Stimulated activated CD4-positive, alpha-beta T cell treated with anti-CD3 and anti-CD28 coated beads, Interleukin-15, amount 100 ng/mL, for 1 hour (primary cell): ENCODE measurements at places on chromosomes 1 and 21.

- DNase-seq: no peak
These were observed 76.1 kb upstream of the HOOK1 start for GRCh38 chr1:59738591-59739015.

DNA sequence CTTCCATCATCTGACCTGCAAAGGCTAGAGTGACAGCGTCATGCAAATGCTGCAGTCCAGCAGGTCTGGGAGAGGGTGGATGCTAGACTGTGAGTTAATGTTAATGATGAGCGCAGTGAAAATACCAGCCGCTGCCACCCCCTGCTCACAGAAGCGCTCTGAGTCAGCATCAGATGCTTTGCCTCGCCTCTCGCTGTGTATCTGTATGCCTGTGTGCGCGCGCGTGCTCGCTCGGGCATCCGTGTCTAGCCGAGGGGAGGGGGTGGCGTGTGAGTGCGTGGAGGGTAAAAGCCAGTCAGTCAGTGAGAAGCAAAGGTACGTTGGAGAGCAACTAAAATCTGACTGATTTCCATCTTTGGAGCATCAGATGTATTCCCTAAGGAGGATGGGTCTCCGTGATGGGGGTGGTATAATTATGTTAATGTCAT lies 858.7 kb downstream of the USP25 start:
- DNase-seq: no peak

DNA sequence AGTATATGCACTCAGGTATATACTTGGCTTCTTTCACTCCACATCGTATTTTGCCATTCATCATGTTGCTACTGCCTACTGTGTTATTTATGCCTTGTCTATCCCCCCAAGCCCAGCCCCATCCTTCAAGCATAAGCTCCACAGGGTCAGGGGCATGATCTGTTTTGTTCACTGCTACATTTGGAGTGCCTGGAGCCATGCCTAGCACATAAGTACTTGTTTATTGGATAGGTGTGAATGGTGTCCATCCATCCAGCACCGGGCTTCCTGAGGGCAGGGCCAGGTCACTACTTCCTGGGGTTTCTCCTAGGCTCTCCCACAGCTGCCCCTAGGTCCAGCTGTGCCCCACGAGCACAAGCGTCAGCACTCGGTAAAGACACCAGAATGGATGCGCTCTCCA lies 289.0 kb upstream of the VAMP3 start:
- DNase-seq: no peak

DNA sequence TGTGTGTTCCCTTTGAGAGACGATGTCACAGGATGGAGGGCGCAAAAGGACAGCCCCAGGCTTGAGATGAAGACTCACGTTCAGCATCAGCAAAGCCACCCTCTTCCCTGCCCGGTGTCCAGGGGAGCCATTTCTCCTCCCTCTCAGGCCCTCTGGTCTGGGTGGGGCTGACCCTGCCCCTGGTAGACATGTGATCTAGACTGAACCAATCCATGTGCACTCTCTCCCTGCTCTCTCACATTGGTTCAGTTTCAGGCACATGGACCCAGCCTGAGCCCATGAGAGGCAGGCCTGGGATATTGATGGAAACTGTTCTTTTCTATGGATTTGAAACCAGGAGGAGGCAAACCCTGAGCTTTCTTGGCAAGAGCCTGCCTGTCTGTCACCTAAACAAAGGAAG lies 115.6 kb upstream of the IGSF21 start:
- no peak for DNase-seq

- DNase-seq: no peak
These were observed 209.8 kb upstream of the NFIA start for GRCh38 chr1:60872426-60873054.

GRCh38 chr1:115112496-115113375 lies 23.4 kb upstream of the TSPAN2 start:
- DNase-seq: peak; percentile 30

- DNase-seq: no peak
These were observed 488.1 kb upstream of the PRMT6 start for GRCh38 chr1:106568201-106568974.
